ENCODE measurements at places on chromosomes 3 and 15.

DNA sequence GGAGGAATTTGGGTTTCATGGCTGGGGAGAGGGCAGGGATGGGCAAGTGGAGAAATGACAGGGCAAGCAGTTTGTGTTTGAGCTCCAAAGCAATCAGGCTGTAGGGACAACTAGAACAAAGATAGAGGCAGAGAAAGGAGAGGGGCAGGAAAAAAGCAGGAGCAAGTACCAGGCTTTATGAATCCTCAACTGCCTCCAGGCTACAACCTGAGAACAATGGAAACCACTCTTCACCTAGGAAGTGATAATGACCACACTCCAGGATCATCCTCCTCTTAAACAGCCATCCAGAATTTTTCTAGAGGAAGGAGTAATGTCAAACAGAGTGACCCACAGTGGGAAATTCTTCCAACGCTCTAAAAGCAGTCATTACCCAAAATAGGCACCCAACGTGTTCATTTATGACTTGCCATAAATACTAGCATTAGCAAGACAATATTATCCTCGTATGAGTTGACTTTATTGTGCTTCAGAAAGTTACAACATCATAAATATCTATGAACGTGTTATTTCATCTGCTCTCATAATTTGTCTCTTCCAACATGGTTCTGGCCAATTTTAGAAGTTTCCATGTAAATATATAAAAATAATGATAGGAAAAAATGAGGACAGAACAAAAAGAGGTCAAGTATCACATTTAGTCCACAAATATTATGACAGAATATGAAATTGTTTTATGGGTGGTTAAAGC, 50.5 kb downstream of the TNFAIP8L3 start:
- no peak for DNase-seq

DNA sequence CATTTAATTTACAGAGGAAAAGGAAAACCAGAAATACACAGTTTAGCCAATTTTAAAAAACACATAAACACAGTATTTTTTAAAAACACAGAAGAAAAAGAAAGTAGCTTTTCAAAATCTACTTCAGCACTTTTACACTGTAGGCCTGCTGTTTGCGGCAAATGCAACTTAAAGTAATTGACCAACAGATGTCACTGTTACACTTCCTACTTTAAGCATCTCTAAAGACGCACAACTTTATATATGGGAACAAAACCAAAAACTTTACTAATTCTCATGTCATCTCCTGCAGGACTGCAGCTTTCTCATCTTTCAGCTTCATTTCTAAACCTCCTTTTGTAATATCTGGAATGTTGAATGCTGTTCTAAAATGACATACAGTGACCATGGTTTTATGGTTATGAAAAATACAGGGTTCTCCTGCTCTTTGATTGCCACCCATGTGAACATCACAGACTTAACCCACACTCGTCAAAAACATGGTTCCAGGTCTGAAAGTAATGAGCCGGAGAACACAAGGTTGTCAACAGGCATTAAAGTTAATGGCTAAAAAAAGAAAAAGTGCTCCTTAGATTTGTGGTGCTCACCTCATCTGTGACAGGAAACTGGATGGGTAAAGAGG, 107.9 kb downstream of the FMN1 start:
- no peak for DNase-seq

DNA sequence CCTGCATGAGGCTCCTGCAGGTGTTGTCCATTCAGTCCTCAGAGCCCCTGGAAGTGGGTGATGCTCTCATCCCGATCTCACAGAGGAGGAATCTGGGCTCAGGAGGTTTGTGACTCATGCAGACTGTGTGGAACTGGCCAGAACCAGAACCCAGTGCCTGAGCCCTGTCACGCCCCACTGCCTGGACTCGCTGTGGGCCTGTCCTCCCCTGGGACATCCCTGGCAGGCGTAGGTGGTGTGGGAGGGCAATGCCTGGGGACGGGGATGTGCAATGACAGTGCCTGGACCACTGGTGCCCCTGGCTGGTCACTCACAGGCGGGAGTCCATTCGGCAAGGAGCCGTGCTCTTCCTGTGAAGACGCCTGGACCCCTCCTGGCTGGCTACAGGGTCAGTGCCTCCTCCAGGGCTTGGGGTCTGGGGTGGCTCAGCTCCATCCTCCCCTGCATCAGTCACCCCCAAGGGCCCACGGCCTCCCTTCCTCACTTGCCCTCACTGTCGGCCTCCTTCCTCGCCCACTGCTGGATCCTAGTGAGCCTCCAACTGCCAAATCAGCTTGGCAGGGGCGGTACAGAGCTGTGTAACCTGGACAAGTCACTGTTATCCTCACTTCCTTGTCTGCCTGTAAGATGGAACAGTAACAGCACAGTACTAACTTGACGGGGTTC, 14.9 kb downstream of the PSTPIP1 start:
- no peak for DNase-seq

DNA sequence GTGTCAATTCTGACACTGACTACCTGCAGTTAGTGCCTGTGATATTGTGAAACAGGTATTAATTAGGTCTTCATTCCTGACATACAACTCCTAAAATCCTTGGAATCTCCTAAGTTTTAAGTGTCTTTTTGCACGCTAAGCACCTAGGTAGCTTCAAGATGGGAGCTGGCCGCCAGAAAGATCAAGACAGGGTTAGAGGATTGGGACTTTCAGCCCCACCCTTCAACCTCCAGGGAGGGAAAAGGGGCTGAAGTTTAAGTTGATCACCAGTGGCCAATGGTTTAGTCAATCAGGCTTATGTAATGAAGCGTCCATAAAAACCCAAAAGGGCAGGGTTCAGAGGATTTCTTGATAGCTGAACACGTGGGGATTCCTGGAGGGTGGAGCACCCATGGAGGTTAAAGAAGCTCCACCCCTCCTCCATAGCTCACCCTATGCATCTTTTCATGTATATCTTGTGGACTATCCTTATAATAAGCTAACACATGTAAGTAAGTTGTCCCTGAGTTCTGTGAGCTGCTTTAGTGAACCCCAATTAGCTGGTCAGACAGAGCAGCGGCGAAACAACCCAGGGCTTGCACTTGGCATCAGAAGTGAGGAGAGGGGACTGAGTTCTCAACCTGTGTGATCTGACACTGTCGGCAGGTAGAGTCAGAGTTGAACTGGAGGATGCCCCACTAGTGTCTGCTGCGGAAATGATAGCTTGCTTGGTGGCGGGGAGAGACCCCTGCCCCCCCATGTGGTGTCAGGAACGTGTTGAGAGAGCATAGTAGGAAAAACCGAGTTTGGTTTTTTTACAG, 12.8 kb upstream of the SRP14 start:
- no peak for DNase-seq

DNA sequence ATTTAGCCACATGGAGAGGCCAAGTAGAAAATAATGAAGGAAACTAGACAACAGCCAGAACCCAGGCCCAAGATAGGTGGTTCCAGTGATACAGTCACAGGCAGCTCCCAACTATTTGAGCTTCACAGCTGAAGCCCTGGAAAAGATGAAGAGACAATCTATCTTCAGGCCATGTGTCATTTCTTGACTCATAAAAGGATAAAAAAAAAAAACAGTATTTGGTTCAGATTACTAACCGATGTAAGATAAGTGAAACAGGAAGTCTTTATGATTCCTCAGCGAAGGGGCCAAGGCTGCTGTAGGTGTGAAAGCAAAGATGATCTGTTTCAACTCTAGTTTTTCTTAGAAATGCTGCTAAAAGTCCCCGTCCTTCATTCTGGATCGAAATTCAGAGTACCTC, 394.6 kb downstream of the ZNF385D start:
- DNase-seq: no peak

DNA sequence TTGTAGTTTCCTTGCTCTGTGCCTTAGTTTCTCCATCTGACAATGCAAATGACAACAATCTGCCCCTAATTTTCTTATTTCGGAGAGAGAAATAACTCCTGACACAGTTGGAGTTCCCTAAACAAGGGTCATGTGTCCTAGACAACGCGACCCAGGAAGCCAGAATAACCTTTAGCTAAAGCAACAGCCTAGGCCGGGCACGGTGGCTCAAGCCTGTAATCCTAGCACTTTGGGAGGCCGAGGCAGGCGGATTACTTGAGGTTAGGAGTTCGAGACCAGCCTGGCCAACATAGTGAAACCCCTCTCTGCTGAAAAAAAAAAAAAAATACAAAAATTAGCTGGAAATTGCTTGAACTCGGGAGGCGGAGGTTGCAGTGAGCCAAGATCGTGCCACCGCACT, 49.9 kb downstream of the MCF2L2 start:
- no peak for DNase-seq

DNA sequence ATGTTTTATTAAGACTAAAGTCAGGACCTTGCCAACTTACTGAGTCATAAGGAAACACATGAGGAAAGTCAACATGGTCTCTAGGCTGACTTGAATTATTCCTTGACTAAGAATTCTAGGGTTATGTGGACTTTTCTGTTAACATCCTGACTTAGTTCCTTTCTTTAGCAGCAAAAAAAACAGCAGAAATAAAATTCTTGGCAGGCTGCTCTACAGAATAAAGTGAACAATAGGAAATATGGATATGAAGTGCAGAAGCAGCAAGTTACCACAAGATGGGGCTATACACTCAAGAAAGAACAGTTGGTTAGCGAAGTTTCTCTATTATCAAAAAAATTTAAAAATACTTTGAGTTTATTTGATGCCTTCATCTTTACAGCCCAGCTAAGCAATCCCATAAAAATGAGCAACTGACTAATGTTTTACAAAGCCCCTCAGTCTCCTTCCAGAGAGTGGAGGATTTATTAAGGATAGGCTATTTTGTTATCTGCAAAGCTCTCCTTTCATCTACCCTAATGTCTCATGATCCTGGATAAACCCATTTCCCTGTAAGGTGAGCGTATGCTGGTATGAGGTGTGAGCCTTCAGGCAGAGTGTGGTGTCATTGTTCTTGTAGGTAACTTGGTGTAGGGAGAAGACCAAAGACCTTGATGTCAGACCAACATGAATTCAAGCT, 23.1 kb upstream of the MCCC1 start:
- DNase-seq: peak; percentile 67

Data from NCI-H1694 treated with DMSO at 0.1 percent for 48 hours (cell line).